Right lung (tissue), 10 donors: ENCODE measurements at places on chromosomes 7 and 10. TPM values are rescaled to one million over a fixed set of nuclear protein-coding genes. Genes with fewer than 3 reads are reported as not detected.

DNA sequence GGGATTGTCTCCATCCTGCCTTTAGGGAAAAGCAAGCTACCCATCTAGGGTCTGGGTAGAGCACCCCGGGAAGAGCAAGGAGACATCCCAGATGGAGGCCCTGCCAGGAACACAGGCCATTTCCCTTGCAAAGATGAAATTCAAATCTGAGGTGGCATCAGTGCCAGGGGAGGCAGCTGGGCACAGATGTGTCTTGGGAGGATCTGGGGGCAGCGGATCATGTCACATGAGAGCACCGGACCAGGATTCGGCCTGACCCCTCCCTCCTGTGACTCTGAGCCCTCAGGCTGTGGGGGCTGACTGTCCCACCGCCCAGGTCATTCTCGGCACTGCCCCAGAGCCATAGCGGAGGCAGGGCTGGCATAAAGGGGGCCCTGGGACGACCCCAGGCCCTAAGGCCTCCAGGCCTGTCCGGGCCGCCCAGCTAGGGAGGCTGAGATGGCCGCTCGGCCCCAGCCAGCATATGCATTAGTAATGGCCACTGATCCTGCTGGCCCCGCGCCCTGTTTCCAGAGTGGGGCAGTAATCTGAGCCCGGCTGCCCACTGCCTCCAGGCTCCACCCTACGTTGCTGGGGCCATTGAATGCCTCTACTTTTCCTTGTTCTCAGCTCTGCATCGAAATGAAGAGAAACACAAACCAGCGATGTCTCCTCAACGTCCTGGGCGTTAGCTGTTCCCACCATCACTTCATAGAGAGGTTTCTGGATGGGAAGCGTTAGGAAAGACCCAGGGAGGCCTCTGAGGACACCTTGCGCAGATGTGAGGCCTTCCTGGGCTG lies 148.5 kb downstream of the UBE2H start:
- DNase-seq = no peak

DNA sequence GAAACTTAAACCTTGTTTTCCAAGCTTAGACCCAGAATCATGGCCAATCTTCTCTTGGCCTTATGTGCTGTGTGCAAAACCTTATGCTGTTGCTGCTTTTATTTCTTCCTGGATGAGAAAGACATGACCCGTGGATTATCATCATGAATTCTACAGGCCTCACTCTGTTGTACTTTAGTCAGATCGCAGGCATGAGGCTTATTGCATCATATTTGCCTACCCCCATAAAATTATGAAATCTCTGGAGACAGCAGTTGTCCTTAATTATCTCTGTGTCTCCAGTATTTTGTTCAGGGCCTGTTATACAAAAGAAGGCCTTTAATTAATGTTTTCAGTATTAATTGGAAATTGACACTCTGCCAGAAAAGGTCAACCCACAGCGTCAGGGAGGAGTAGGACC lies 71.6 kb downstream of the PLCE1 start:
- DNase-seq = no peak

DNA sequence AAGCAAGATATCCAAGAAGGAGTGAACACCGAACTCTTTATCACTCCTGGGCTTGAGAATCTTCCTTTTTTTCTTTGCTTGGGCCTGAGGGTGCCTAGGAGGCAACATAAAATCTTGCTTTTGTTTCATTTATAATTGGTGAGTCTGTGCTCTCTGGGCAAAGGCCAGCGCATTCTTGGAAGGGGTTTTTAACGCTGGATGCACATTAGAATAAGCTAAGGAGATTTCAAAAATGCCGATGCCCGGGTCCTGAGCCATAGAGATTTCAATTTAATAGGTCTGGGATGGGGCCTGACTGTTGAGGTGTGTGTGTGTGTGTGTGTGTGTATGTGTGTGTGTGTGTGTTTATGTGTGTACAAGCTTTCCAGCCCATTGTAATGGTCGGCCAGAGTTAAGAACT lies 62.0 kb upstream of the SORCS3 start:
- no peak for DNase-seq

DNA sequence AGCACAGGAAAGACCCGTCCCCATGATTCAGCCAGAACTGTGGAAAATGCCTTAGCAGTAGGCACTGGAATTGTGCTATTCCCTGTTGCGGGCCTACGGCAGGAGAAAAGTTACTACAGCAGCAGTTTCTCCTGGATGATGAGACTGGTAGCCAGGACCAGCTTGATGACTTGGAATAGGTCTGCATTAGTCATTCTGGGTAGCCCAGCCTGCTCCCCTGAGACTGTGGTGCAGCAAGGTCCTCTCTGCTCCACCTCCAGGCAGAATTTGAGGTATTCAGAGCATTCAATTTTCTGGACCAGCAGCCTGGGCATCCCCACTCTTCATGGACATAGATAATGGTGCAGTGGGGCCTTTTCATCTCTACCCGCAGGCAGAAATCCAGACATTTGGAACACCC lies 490.0 kb downstream of the SH2D4B start:
- DNase-seq = no peak

- no peak for DNase-seq
These were observed 17.5 kb downstream of the CDK13 start for GRCh38 chr7:39967406-39968161.

- no peak for DNase-seq
These were observed 863.6 kb downstream of the NRG3 start for GRCh38 chr10:82738592-82738991.

C10orf53 gene
- polyA plus RNA-seq = not detected

- no peak for DNase-seq
These were observed 26.9 kb downstream of the CCDC6 start for GRCh38 chr10:59879363-59879913.
